ENCODE measurements at places on chromosomes 5 and 9.

- peaks cover 10% of the 10 kb centered on the region for H3K4me1 ChIP-seq
- no peaks in the 10 kb centered on the region for H3K36me3 ChIP-seq
- no peaks in the 10 kb centered on the region for H3K27me3 ChIP-seq
- DNase-seq: no peak
- H3K4me3 ChIP-seq: no peak overlapping the region
Measured at GRCh38 chr5:150301170-150301505, 1.6 kb downstream of the ARSI start.

DNA sequence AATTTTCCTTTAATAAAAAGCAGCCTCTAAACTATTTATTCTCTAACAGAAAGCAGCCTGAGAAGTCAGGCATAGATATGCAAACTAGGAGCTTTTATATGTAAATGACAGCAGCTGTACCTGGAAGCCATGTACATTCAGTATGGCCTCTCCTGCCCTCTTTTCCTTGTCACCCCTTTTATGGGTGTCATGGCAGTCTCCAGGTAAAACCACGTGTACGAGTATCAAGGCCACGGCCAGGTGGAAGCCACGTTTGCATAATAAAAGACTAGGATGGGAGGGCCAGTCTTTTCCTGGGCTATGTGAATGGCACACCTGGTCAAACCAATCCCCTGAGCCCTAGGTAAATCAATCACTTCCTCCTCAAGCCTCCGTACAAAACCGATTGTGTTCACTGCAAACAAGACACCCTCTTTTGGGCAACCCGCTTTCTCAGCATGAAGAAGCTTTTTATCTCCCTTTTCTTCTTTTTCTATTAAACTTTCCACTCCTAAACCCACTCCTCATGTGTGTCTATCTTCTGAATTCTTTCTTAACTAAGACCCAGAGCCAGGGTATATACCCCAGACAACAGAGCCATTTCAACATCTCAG is 419.5 kb upstream of the CTNND2 start:
- H3K27me3 ChIP-seq: no peaks in the 10 kb centered on the region
- H3K36me3 ChIP-seq: no peaks in the 10 kb centered on the region
- no peaks in the 10 kb centered on the region for H3K4me1 ChIP-seq
- H3K27ac ChIP-seq: no peak overlapping the region
- DNase-seq: no peak
- no peak overlapping the region for H3K4me3 ChIP-seq

GRCh38 chr5:14824499-14824898 is 47.1 kb downstream of the ANKH start:
- H3K4me3 ChIP-seq: no peak overlapping the region
- H3K27me3 ChIP-seq: no peaks in the 10 kb centered on the region
- no peak for DNase-seq

- no peak overlapping the region for H3K27ac ChIP-seq
- no peaks in the 10 kb centered on the region for H3K36me3 ChIP-seq
- H3K27me3 ChIP-seq: no peaks in the 10 kb centered on the region
- H3K4me3 ChIP-seq: no peak overlapping the region
- H3K4me1 ChIP-seq: peaks cover 4% of the 10 kb centered on the region
Measured at GRCh38 chr9:70452365-70452764, 37.9 kb upstream of the KLF9 start.

DNA sequence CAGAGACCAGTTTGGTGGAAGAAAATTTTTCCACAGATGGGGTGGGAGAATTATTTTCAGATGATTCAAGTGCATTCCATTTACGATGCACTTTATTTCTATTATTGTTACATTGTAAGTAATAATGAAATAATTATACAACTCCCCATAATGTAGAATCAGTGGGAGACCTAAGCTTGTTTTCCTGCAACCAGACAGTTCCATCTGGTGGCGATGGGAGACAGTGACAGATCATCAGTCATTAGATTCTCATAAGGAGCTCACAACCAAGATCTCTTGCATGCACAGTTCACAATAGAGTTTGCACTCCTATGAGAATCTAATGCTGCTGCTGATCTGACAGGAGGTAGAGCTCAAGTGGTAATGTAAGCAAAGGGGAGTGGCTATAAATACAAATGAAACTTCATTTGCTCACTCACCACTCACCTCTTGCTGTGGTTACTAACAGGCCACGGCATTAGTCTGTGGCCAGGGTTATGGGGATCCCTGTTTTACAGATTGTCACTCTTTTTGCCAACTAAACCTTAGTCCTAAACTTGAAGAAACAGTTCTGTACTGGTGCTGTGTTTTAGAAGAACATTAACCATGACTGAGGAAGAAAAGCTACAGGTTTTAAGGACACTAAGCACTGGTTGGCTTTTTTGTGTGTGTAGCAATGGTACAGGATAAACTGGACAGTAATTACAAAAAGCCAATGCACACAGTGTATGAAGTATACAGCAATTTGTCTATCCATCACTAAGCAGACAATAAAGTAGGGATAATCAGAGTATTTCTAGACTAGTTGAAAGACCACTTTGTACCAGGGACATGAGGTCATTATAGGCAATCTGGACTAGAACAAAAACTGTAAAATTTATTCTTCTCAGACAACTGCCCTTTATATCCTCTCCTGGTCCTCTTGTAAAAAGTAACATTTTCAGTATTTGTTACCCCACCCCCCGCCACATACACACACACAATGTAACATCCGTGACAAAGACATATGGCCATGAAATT is 9.9 kb downstream of the TMEM232 start:
- no peak overlapping the region for H3K4me3 ChIP-seq
- H3K36me3 ChIP-seq: no peaks in the 10 kb centered on the region
- H3K4me1 ChIP-seq: no peaks in the 10 kb centered on the region
- no peak overlapping the region for H3K27ac ChIP-seq

- no peaks in the 10 kb centered on the region for H3K27me3 ChIP-seq
- H3K4me3 ChIP-seq: no peak overlapping the region
- DNase-seq: no peak
Measured at GRCh38 chr5:80867233-80867632, 92.9 kb upstream of the RASGRF2 start.
